Fibroblast of skin of right quadriceps (primary cell): ENCODE measurements at places on chromosomes 11 and 22.

DNA sequence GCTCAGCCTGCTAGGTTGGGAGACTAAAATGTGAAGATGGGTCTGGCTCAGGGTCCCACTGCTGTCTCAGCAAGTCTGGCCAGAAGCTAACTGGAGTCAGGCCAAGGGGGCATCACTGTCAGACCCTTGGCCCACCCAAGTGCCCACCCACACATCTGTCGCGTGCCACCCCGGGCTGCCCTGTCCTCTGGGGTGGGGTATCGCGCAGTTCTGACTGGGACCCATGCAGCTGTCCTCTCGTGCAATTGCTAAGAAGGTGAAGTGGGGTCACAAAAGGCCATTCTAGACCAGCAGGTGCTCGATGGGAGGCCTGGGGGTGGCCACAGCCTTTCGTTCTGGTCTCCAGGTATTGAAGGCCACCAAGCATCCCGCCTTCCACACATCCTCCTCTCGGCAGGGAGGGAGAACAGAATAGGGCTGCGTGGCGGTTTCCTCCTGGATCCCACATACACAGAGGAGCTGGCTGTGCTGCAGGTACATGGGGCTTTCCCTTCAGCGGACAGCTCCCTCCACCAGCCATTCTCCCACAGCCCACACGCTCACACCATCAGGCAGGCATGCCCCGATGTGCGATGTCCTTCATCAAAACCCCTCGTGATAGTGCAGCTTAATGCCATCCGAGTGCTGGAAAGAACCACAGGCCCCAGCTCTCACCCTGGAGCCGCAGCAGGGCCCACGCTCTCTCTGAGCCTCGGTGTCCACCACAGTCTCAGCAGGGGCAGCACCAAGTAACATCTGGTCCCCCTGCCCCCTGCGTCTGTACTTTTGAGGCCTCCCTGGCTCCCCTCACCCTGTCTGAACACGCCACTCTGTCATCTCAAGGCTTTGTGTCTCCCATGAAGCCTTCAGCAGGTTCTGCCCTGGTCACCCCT, 37.6 kb downstream of the SHANK2 start:
- no peak for DNase-seq

DNA sequence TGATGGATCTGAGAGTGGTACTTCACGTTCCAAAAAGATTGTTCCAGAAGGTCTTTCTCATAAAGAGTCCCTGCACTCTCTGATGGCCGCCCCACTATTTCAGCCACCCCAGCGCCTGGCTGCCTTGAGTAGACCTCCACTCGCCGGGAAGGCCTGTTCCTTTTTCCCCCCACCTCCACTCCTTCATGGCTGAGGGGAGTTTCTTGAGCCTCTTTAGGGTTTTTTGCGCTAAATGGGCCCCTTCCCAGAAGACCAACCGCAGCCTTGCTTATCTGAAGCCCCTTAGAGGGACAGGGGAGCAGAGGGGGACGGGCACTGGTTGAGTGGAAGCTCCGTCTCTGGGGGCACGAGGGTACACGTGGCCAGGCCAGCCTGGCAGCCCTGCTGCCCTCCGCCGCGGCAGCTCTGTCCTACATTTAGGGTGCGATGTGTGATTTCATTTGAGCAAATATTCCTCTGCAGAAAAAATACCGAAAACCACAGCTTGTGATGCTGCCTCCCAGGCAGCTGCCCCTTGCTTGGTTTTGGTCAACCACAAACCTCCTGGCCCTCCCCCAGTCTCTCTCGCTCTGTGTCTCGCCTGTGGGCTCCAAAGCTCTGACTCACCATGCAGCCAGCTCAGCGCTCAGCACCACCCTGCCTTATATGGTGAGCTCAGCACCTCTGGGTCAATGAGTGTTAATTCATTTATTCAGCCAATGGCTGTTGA, 88.7 kb downstream of the TP53I11 start:
- DNase-seq, result peak; percentile 100

- DNase-seq, result no peak
These were observed 866 bp downstream of the EXPH5 start for GRCh38 chr11:108592591-108593213.

DNA sequence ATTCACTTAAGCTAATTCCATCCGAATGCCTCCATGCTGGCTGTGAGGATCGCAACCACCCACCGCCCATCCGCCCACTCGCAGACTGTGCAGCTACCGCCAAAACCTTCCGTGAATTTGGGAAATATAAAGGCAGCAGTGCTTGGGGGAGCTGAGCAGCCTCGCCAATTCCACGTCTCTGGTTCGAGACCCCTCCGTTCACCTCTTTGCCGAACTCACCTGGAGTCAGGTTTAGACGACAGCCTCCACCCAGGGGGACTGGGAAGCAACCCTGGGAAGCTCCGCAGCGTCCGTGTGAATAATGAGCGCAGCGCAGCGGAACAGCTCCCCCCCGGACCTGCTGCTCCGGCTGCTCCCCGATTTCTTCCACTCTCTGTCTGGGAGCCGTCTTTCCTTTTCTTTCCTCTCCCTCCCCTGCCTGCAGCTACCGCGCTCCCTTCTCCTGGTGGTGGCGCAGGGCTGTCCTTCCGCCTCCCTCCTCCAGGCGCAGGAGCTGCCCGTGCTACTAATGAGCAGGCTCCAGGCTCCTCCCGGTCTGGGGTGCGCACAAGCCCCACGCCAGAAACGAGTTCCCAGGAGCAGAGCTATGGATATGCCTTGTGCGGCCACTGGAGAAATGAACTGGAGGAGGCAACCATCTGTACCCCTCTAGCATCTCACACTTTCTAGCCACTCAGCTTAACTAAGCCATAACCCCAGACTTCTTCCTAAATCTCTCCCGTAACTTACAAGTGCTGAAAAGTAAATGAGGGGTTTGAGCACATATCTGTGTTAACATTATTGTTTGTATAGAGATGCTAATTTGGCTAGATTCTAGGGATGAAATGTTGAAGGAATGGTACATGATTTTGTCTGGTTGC, 107.3 kb downstream of the XKR3 start:
- no peak for DNase-seq
